ENCODE measurements at places on chromosomes 2 and 18.
A peak's percentile ranks its signal among the peaks of the same experiment; 100 is the strongest.

GRCh38 chr18:74652392-74652988 is 54.8 kb downstream of the ZNF407 start:
- DNase-seq: peak; percentile 75

DNA sequence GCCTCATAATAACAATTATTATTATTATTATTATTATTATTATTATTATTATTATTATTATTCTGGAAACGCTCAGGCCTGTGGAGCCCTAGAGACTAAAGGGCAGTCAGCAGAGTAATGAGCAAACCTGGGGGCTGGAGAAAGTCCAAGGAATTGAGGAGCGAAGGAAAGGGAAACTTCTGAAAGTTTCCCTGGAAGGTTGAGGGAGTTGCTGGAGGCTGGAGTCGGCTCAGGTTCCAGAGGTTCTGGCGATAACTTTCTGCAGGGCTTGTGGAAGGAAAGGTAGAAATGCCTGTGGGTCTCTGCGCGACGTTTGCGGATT is 9.2 kb downstream of the POU3F3 start:
- DNase-seq: no peak

DNA sequence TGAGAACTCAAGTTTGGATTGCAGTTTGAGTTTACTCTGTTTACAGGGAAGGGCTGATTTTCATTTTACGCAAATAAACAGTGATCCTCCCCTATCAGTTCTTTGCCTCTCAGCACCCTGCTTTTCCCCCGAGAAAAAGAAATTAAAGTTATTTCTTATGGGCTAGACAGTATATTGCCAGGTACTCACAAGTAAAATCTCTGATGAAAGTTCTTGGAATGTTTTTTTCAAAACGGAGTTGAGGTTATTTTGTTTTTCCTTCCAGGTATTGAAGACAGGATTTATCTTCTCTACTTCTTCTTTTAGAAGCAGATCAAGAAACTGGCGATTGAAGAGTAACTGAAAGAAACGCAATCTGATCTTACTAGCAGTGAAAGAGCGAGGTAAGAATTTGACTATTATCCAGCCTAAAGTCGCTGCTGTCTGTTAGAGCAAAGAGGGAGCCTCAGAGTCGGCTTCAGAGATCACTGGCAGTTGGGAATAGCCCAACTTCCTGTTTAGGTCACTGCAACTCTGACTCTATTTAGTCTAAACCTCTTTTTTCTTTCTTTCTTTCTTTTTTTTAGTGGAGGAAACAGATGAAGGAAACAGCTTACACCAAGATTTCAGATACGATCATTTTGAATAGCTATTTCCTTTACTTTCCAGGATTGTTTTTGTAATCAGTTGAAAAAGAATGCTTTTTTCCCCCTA is at the start of gene TFPI:
Gene TFPI, minus strand, starts transcription at position 425 of the 693 bp plus-strand sequence. CDS start 50,667 bp downstream, outside the sequence.
- DNase-seq: peak; percentile 80

DNA sequence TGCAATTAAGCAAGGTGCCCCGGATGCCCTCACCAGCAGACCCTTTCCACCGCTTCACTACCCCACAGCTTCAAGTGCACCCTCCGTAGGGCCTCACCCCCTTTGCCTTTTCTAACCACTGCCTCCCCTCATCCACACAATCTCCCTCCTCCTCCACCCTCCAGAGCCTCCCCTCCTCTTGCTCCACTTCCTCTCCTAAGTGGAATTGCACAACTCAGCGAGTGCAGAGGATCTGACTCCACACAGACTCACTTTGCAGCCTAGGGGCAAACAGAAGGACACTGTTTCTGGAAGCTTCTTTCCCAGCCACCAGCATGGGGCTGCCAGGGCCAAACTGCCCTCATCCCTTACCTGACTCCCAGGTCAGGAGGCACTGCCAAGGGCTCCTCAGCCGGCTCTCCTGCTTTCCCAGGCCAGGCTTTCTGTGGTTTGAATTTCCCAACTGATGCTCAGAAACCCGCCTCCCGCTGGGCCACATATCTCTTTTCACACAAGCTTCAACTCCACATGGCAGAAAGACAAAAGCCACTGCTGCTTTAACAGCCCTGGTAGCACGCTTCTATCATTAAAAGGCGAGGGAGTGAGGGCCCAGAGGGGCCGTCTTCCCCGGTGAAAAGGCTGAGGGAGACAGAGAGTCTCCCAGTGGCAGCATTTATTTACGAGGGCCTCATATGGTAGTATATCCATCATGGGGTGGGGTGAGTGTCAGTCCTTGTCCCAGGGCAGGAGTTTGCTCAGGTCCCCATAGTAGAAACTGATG is 74.7 kb upstream of the MGAT4A start:
- DNase-seq: peak; percentile 28

DNA sequence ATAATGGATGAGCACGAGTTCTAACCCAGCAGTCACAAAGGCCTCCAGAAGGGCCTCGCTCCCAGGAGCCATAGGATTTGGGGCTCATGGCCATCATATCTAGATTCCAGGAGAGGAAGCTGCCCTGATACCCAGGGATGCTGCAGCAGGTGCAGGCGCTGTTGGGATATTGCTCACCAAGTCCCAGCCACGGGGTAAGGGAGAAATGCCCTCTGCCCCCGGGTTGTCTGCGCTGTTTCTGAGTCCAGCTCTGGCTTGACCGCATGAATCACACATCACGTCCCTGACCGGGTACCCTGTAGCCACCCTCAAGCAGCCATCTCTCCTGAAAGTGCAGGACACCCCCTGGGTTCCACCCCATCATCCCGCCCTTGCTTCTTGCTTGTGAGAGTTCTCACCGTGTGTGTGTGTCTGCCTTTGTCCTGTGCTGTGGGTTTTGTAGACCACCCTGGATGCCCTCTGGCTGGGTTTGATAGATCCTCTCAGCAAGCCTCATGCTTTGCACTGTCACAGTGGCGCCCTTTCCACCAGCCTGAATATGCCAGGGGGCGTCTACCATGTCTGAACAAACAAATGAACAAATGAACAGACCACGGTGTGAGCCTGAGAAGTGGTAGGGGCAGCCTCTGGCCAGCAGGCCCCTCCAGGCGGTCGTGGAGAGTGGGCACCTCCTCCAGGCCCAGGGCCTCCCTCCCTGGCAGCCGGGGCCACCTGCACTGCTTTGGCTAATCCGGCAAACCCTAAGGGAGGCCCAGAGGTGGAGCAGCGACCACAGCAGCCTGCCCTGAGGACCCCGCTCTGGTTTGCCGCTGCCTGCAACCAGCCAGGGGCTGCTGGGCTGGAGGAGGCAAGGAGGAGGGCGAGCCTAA is 32.1 kb downstream of the ADRA2B start:
- DNase-seq: no peak

- DNase-seq: no peak
Observed at GRCh38 chr2:45789317-45789716, 137.8 kb downstream of the PRKCE start.

All from fibroblast of the aortic adventitia (primary cell).